ENCODE measurements at places on chromosomes 13 and 19.

- H3K36me3 ChIP-seq, result no peaks in the 10 kb centered on the region
- no peak for DNase-seq
- H3K27me3 ChIP-seq, result no peaks in the 10 kb centered on the region
- H3K4me1 ChIP-seq, result no peaks in the 10 kb centered on the region
- no peak overlapping the region for H3K27ac ChIP-seq
These were observed 64.8 kb downstream of the NHLRC3 start for GRCh38 chr13:39102981-39103490.

DNA sequence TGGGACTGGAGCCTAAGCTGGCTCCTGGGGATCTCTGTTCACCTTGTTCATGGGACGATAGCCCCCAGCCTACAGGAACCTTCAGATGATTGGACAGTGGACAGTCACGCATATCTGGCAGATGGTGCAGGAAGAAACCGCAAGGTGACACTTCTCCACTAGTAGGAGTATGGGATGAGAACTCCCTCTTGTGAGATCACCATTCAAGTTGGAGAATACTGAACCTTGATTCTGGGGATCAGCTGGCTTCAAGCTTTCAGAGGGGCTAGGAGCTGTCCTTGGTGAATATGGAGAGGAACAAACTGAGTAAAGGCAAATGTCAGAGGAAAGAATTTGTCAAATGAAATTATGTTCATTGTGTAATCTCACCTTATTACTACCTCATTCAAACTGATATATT, 204.5 kb downstream of the PDS5B start:
- H3K4me1 ChIP-seq, result no peaks in the 10 kb centered on the region
- H3K36me3 ChIP-seq, result no peaks in the 10 kb centered on the region
- H3K27me3 ChIP-seq, result no peaks in the 10 kb centered on the region
- no peak overlapping the region for H3K4me3 ChIP-seq
- no peak overlapping the region for H3K27ac ChIP-seq

DNA sequence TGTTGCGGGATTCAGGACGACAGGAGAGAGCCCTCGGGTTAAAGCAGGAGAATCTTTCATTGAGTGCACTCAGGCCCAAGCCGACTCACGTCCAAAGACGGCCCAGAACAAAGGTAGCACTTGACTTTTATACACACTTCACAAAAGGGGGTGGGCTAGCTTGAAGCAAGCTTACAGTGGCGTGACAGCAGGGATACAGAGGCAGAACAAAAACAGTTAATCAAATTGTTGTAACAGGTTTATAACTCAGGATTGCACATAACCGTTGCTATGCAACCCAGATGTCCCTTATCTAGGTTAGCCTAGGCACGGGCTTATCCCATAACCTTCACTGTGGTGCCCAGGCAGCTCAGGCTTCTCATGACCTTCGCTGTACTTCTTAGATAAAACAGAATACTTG, 2.0 kb downstream of the MED25 start:
- peak; percentile 53 for DNase-seq
- H3K36me3 ChIP-seq, result peaks cover 3% of the 10 kb centered on the region
- peak overlapping the region; percentile 13 for H3K27ac ChIP-seq
- H3K4me3 ChIP-seq, result no peak overlapping the region
- no peaks in the 10 kb centered on the region for H3K27me3 ChIP-seq
- peaks cover 28% of the 10 kb centered on the region for H3K4me1 ChIP-seq

GRCh38 chr19:641702-642101, 2.0 kb downstream of the FGF22 start:
- no peak overlapping the region for H3K4me3 ChIP-seq
- H3K36me3 ChIP-seq, result peaks cover under 1% of the 10 kb centered on the region
- DNase-seq, result no peak
- H3K4me1 ChIP-seq, result peaks cover 13% of the 10 kb centered on the region

- DNase-seq, result no peak
- no peaks in the 10 kb centered on the region for H3K36me3 ChIP-seq
- peaks cover 6% of the 10 kb centered on the region for H3K4me1 ChIP-seq
- no peak overlapping the region for H3K27ac ChIP-seq
- H3K4me3 ChIP-seq, result no peak overlapping the region
These were observed 38.8 kb upstream of the ALOX5AP start for GRCh38 chr13:30696278-30697176.

GRCh38 chr13:45537516-45537915, 72.8 kb downstream of the COG3 start:
- no peak overlapping the region for H3K27ac ChIP-seq
- no peaks in the 10 kb centered on the region for H3K4me1 ChIP-seq
- no peak for DNase-seq

DNA sequence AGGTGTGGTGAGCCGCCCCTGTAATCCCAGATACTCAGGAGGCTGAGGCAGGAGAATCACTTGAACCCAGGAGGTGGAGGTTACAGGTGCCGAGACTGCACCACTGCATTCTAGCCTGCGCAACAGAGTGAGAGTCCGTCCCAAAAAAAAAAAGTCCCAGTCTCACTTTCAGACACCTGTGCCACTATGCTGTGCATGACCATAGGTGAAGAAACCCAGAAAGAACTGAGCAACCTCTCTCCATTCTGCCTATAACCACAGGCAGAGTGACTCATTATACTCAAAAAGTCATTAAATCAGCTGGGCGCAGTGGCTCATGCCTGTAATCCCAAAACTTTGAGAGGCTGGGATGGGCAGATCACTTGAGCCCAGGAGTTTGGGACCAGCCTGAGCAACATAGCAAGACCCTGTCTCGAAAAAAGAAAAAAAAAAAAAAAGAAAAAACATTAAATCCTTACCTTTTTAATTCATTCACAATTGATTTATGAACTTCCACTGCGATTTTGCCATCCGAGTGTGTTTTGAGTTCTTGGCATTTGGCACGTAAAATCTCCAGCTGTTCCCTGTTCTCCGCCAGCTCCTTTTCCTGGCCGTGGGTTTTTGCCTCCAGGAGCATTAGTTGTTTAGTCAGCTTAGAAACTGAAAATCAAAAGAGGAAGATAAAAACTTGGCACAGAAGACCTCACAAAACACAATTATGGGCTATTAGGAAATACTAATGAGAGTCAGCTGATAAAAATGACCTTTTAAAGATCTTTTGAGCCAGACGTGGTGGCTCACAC, 45.5 kb upstream of the SLC7A9 start:
- H3K4me1 ChIP-seq, result no peaks in the 10 kb centered on the region

- no peak overlapping the region for H3K4me3 ChIP-seq
- H3K36me3 ChIP-seq, result no peaks in the 10 kb centered on the region
- DNase-seq, result no peak
- H3K4me1 ChIP-seq, result no peaks in the 10 kb centered on the region
These were observed 9.2 kb downstream of the ZNF536 start for GRCh38 chr19:30381366-30381765.

DNA sequence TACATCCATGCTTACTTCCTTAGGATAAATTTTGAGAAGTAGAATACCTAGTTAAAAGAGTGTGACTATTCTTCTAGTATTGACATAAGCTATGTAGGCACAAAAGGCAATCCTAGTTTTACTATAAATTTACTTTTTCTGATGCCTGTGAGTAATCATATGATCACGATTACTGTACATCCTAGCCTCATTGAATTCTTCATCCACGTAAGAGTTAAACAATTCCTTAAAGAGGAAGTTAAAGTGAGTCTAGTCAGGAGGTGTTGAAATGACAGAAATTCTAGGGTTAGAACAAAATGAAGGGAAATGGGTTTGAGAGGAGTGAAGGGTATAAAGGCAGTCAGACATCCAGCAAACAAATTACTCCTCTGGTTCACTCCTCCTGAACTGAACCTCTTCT, at the start of gene ACOD1:
Gene ACOD1 (plus strand): TSS at position 363 of the 400 bp plus-strand sequence. CDS start 48 bp downstream, outside the sequence.
- no peak within 1 kb of the TSS for H3K27ac ChIP-seq
- no peak within 1 kb of the TSS for H3K4me3 ChIP-seq
- no peaks in the 10 kb centered on the region for H3K27me3 ChIP-seq

DNA sequence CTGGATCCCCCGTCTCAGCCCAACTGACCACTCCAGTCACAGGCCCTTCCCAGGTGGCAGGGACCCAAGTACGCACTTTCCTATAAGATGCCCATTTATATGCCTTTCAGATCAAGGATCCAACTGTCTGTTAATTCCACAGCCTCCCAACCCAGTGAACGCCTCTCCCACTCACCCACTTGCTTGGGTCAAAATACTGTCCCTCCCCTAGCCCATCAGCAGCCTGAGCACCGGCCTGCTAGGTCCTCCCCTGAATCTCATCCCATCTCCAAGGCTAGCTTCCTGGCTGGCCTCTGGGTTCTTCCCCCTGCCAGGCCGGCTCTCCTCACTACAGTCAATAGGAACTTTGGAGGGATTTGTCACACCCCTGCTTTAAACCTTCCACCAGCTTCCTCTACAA, 1.9 kb downstream of the UBE2S start:
- no peak for DNase-seq
- H3K4me3 ChIP-seq, result no peak overlapping the region
- peaks cover 10% of the 10 kb centered on the region for H3K36me3 ChIP-seq
- no peaks in the 10 kb centered on the region for H3K27me3 ChIP-seq
- H3K27ac ChIP-seq, result no peak overlapping the region

GRCh38 chr19:12794196-12794941, 3.1 kb downstream of the JUNB start:
- H3K4me1 ChIP-seq, result peaks cover 13% of the 10 kb centered on the region
- no peak overlapping the region for H3K4me3 ChIP-seq
- H3K36me3 ChIP-seq, result peaks cover 16% of the 10 kb centered on the region
- no peaks in the 10 kb centered on the region for H3K27me3 ChIP-seq
- H3K27ac ChIP-seq, result peak overlapping the region; percentile 96
- DNase-seq, result peak; percentile 29

DNA sequence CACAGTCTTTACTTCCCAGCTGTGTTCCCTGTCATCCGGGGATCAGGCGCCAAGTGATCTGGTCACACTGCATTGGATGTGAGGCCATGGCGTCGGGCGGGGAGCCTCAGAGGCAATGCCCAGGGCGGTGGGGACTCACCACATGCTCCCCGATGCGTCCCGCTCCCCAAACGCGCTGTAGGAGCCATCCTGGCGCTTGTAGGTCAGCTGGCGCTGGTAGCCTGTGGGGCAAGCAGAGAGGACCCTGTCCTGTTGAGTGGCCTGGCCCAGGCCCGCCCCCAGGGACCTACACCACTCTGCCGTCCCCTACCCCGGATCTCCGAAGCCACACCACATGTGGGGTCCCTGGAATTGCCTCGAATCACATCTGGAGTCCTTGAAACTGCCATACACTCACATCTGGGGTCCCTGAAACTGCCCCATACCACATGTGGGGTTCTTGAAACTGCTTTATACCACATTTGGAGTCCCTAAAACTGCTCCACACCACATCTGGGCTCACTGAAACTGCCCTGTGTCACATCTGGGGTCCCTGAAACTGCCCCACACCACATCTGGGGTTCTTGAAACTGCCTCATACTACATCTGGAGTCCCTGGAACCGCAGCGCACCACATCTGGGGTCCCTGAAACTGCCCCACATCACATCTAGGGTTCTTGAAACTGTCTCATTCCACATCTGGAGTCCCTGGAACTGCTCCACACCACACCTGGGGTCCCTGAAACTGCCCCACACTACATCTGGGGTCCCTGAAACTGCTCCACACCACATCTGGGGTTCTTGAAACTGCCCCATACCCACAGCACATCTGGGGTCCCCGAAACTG, 33.2 kb downstream of the F2RL3 start:
- H3K4me3 ChIP-seq, result no peak overlapping the region
- no peaks in the 10 kb centered on the region for H3K36me3 ChIP-seq

DNA sequence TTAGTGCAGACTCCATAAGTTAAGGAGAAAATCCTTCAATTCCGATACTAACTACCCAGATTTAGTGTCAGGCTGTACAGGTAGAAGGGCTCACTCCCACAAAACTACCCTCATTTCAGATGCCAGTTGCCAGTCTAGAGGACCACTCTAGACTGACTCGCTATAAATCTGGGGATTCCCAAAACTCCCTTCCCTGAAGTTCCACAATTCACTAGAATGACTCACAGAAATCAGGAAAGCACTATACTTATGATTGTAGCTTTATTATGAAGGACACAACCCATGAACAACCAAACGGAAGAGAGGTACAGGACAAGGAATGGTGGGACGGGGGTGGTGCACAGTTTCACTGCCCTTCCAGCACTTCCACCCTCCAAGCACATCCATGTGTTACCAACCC, 321.2 kb downstream of the DIAPH3 start:
- no peaks in the 10 kb centered on the region for H3K27me3 ChIP-seq
- no peak overlapping the region for H3K27ac ChIP-seq
- DNase-seq, result no peak
- H3K36me3 ChIP-seq, result no peaks in the 10 kb centered on the region

DNA sequence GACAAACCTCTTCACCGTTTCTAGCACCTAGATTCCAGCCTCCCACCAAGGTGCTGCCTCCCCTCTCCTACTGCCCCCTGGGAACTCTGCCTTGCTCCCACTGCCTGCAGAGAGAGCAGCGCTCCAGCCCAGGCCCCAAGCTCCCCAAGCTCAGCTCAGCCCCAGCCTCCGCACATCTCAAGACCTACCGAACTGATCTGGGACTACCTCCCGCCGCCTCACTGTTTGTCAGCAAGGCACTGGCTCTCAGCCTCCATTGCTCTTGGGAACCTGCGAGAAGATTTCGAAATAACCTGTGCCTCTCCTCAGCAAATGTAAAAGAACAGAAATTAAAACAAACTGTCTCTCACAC, 92.4 kb upstream of the GPR183 start:
- DNase-seq, result no peak
- no peaks in the 10 kb centered on the region for H3K36me3 ChIP-seq
- no peaks in the 10 kb centered on the region for H3K27me3 ChIP-seq
- no peak overlapping the region for H3K27ac ChIP-seq
- no peaks in the 10 kb centered on the region for H3K4me1 ChIP-seq

GRCh38 chr19:42288881-42289555, 12.9 kb upstream of the PRR19 start:
- DNase-seq, result no peak
- no peaks in the 10 kb centered on the region for H3K27me3 ChIP-seq
- peaks cover 25% of the 10 kb centered on the region for H3K4me1 ChIP-seq
- H3K4me3 ChIP-seq, result no peak overlapping the region

GRCh38 chr13:106637519-106637918, 69.6 kb upstream of the ARGLU1 start:
- no peaks in the 10 kb centered on the region for H3K4me1 ChIP-seq
- no peaks in the 10 kb centered on the region for H3K36me3 ChIP-seq
- DNase-seq, result no peak
- no peak overlapping the region for H3K4me3 ChIP-seq
- no peak overlapping the region for H3K27ac ChIP-seq
- H3K27me3 ChIP-seq, result no peaks in the 10 kb centered on the region

GRCh38 chr19:53904909-53905308, 4.2 kb upstream of the CACNG7 start:
- H3K36me3 ChIP-seq, result no peaks in the 10 kb centered on the region
- H3K27ac ChIP-seq, result no peak overlapping the region
- H3K4me3 ChIP-seq, result no peak overlapping the region
- no peak for DNase-seq
- H3K4me1 ChIP-seq, result no peaks in the 10 kb centered on the region

All from thyroid gland (tissue), 4 donors.